ENCODE measurements at places on chromosomes 6 and 20. TPM values are rescaled to one million over a fixed set of nuclear protein-coding genes. Genes with fewer than 3 reads are reported as not detected.

- DNase-seq: no peak
These were observed 4.4 kb upstream of the TMEM14A start for GRCh38 chr6:52666523-52666922.

GRCh38 chr20:16123623-16124022 lies 449.6 kb downstream of the KIF16B start:
- DNase-seq: no peak

DNA sequence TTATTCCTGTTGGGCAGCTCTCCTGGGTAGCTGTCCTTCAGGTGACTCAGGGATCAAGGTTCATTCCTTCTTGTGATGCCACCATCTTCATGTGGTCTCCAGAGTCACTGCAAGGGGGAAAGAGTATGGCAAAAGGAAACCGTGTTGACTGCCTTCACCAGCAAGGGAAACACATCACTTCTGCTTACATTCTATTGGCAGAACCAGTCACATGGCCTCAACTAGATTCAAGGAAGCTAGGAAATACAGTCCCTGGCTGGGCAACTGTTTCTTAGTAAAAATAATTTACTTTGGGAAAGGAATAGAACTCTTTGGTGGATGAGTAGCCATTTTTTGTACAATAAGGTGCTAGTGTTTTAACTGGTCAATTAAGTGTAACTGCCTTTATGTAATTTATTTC lies 5.3 kb downstream of the ANKRD6 start:
- DNase-seq: no peak

CUTA gene
- total RNA-seq: 522 TPM

IER3 gene
- total RNA-seq: 26.7 TPM
